ENCODE measurements at places on chromosomes 2 and 18.

DNA sequence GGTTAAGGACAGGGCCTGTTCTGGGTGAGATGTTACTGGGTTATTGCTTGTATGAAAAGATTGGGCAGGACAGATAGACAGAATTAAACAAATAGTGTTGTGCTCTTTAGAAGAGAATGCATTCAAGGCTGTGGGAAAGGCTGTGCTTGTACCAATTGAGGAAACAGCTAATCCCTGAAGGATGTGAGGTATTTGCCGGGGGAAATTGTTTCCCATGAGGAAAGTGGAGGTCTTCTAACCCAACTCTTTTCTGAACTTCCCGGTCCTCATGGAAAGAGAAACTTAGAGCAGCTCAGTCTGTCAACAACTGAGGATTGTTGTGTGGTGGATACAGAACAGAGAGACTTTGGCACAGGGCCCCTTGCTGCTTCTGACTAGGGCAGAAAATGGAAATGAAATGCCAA lies 9.5 kb downstream of the SLC1A4 start:
- no peak for DNase-seq

DNA sequence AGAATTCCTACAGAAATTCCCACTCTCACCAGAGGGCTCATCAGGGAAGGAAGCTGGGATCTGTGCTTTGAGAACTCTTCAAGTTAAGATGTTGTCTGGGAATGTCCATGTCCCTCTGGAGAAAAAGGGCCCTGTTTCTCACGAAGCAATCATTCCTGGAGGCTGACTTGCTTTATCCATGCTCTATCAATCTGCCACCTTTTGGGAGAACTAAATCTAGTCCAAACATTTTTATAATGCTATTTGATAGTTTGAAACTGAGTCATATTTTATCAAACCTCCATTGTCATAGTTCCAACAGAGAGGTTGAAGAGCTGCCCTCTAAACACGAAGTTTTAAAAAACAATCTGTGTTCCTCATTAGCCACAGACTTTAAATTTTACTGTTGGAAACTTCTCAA lies 219.2 kb downstream of the MTX2 start:
- no peak for DNase-seq

GRCh38 chr2:73993376-73993775 lies 8.7 kb downstream of the TET3 start:
- DNase-seq: no peak

- peak; percentile 34 for DNase-seq
Observed at GRCh38 chr18:35387152-35387571, 10.0 kb upstream of the ZNF396 start.

- DNase-seq: no peak
Observed at GRCh38 chr2:1685957-1686783, 58.1 kb downstream of the PXDN start.

DNA sequence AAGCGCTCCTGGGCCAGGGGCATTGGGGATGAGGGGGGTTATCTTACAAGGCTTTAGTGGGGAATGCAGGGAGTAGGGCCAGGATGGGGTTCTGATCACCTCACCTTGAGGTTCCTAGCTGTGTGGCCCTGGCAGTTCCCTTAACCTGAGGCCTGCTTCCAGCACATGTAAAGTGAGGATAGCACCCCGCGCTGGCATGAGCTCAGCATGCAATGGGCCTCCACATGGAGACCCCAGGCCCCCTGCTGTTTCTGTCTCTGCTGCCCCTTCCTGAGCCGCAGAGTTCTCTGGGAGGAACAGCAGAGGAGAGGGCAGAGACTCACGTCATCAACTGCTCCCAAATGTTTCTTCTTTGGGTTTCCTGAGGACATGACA lies 8.6 kb upstream of the TEX51 start:
- no peak for DNase-seq

DNA sequence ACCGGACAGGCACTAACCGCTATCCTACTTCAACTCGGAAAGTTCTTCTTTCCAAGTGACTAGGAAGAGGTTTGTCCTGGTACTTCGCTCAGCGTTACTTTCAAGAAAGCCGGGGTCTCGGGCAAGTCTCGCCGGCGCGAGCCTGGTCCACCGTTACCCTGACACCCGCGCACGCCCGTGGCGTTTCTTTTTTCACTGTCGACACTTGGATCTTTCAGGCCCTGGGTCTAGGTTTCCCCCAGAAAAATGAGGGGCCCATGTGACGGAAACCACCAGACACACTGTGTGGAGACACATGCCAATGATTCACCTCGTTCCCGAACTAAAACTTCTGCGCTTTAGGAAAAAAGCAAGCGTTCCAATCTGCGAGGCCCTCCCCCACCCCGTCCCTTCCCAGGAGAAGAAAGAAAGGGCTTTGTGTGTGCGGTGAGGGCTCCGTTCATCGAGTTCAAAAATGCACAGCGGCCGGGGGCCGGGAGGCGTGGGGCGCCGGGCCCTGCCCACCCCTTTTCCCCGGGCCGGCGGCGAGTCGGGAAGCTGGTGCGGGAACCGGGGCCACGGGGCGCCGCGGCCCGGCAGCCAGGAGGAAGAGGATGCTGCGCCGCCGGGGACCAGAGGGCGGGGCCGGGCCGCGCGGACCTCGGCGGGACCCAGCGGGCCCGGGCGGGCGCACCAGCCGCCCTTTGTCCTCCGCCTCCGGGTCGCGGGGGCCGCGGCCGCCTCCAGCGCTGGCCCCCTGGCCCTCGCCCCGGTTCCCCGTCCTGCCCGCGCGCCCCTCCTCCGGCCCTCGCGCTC lies 2.6 kb downstream of the ZNF521 start:
- DNase-seq: no peak

DNA sequence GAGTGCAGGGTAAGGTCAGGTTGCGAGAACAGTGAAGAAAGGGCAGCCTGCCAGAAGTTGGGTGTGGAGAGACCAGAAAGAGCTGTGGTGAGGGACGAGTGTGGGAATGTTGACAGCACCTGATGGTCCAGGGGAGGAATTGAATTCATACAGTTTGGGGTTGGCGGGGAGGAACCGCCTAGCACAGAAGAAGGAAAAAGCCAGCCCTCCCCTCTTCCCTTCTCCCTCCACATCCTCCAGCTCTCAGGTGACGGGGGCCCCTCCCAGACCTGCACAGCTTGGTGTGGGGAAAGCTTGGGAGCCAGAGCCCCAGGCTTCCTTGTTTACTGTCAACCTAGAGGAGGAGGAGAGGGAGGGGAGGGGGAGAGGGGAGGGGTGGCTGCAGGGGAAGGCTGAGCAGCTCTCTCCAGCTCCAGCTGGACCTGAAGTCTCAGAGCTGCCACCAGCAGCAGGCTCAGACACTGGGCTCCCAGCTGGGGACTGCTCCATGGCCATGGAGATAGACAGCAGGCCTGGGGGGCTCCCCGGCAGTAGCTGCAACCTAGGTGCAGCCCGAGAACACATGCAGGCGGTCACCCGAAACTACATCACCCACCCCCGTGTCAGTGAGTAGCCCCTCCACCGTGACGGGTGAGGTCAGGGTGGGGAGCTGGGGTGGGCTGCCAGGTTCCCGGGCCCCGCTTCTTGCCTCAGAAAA lies at the start of gene ATP6V1B1:
TSS of gene ATP6V1B1 (plus strand) at position 433 of the 697 bp plus-strand sequence. CDS start at position 488, 55 bp downstream.
- no peak for DNase-seq

- DNase-seq: no peak
Observed at GRCh38 chr18:12470382-12471075, 62.8 kb downstream of the PRELID3A start.

GRCh38 chr2:62604336-62604735 lies 98.3 kb upstream of the TMEM17 start:
- no peak for DNase-seq

GRCh38 chr2:166293984-166294383 lies 81.8 kb downstream of the SCN9A start:
- no peak for DNase-seq

GRCh38 chr2:241933179-241933911 lies 63.8 kb downstream of the RTP5 start:
- DNase-seq: no peak
